Epithelial cell of proximal tubule (primary cell): ENCODE measurements at places on chromosomes 12 and 14.

DNA sequence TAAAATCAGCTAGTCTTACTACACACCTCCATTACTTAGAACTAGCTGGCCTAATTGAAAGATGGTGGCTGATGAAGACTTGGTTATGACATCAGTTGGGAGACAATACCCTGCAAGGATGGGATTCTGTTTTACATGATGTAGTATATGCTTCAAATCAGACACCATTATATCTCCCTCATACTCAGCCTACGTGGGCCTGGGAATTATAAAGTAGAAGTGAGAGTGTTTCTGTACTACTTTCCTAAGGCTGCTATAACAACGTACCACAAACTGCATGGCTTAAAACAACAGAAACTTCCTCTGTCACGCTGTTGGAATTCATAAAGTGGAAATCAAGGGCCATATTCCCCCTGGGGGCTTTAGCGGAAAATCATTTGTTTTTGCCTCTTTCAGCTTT, 190.4 kb downstream of the PAH start:
- no peak for DNase-seq

GRCh38 chr12:57139796-57140649, 7.4 kb downstream of the LRP1-AS start:
- DNase-seq, result no peak

GRCh38 chr14:97107080-97107479, 309.9 kb downstream of the VRK1 start:
- no peak for DNase-seq

GRCh38 chr14:95365401-95365800, 45.7 kb upstream of the CLMN start:
- no peak for DNase-seq

GRCh38 chr12:89919241-89919906, 210.7 kb upstream of the ATP2B1 start:
- DNase-seq, result no peak

DNA sequence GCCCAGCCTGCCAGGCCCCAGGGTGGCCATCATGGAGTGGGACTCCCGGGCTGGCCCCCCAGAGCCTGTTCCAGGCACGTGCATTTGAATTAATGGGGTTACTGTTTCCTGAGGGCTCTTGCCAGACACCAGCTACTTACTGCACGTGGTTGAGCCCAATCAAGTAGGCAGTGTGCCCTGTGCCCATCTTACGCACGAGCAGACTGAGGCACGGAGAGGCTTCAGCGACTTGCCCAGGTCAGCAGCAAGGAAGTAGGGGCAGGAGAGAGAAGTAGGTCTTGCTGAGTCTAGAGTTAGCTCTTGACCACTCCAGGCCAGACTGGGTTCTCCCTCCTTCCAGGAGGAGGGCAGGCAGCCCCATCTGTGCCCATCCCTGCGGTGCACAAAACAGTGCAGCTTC, 67.7 kb downstream of the DIO3 start:
- DNase-seq, result no peak

DNA sequence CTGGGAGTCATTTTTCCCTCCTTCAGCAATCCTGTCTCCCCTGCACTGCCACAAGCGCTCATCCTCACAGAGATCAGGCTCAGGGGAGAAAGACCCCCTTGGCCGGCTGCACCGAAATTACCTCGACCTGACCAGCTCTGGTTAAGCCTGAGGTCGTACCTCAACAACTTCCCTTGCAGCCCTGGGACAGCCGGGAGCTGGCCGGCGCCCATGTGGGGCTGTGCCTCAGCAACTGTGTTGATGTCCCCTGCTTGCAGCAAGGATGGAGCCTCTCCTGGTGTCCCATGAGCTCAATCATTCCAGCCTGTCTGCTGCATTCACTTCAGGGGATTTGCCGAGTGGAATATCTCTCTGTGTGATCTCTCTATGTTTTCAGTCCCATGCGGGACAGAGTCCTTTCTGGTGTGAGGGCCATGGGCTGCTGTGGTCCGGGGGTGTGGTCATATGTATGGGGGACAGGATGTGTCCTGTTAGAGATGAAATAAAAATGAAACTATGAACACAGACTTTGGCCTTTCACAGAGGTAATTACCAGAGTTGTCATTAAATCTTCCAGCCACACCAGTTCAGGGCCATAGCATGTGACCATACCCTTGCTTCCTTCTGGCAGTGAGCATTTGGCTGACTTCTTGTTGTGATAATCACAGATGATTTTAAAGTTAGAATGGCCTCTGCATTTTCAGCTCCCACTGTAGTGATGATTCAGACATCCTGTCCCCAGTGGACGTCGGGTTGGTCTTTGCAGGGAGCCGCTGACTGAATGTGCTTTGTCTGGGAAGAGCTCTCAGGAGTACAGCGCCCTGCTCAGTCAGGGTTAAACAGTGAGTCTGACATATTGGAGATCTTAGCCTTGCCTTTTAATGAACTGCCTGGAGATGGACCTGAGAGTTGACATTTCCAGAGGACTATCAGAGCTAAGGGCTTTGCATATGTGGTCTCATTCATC, 405.9 kb downstream of the AACS start:
- no peak for DNase-seq

DNA sequence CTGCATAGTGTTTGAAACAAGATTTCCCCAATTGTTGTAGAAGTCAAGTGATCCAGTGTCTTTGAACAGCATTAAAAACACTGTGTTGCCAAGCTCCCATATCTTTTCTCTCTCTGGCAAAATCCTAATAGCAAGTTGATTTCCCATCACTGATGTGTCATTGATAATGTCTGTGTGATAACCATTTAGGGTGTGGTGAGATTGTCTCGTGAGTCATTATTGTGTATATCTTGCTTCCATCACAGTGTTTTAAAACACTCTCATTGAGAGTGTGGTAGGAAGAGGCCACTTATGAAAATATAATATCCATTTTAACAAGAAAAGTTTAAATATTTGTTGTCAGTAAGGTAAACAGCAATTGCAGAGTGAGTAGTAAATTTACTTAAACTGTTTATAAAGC, 74.7 kb downstream of the PRORP start:
- peak; percentile 19 for DNase-seq

DNA sequence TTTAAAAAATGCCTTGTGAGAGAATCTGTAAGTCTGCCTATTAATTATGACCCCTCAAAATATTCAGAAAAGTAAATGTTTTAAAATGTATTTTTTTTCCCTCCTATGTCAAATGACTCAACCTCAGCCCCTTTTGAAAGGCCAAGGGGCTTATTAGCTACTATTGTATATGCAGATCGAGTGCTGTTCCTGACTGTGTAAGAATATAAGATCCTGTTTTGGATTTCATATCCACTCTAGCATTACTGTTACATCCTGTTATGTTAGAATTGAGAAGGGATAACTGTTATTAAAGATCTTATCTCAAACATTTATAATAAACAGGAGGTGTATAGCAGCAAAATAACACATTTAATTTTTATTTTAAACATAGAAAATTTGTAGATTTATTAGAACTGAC, 46.6 kb upstream of the TPH2 start:
- DNase-seq, result no peak

GRCh38 chr12:131692431-131692830, 18.5 kb upstream of the SFSWAP start:
- DNase-seq, result no peak

DNA sequence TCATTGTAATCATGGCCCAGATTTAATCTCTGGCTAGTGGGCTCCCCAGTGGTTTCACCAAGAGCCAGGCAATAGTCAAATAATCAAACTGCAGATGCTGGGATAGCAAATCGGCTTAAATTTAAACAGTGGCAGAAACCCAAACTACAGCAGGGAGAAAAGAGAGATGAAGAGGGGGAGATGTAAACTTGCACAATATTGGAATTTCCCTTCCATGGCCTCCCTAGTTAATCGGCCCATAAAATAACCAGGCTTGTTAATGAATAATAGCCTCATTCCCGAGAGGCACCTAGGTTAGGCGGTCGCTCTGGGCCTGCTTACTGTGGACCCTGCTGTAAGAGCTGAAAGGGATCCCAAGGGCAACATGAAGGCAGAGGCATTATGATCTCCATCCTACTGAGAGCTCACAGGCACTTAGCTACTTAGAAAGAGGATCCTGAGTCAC, 116.2 kb downstream of the NUAK1 start:
- DNase-seq, result peak; percentile 87

DNA sequence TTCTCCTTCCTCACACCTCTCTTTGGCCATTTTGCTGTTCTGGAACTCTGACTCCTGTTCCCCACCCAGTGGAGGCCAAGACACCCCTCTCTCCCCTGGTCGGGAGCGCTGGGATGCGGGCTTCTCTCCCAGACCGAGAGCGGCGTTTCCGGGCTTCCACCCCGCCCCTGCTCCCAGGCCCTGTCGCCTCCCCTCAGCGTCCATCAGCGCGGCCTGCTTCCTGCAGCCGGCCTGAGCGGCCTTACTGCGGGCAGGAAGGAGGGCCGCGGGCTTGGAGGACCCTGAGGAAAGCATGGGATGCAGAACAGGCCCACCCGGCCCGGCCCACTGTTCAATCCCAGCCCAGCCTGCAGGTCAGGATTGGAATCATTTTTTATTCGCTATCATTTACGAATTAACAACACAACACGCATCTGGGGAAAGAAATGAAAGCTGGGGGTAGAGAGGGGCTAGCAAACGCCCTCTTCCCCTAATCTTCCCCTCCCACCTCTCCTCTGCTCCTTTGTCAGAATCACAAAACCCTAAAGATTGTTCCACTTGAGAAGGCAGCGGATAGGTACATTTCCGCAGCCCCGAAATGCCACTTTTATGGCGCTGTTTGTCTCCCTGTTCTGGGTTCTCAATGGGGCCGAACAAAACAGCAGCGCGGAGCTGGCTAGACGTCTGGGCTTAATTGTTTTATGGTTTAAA, 3.8 kb upstream of the HOXC8 start:
- DNase-seq, result no peak

- no peak for DNase-seq
Measured at GRCh38 chr14:50117456-50117855, 1.1 kb upstream of the VCPKMT start.

DNA sequence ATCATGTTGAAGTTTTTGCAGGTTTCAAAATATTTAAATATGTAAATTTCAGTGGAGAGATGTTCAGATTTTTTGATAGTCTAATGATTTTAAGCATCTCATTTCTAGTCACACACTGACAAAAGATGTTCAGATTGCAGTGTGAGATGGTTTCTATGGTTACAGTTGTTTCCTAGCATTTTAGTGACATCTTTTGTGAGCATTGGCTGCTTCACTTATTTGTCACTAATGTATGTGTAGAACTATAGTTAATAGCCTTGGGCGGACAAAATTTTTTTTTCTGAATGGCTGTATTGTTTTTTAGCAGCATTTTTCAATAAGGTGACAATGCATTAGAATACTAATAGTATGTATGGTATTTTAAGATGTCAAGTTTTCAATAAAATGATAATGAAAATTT, 315.6 kb upstream of the PRKD1 start:
- DNase-seq, result no peak

- no peak for DNase-seq
Measured at GRCh38 chr12:32025906-32026305, 66.7 kb downstream of the RESF1 start.

DNA sequence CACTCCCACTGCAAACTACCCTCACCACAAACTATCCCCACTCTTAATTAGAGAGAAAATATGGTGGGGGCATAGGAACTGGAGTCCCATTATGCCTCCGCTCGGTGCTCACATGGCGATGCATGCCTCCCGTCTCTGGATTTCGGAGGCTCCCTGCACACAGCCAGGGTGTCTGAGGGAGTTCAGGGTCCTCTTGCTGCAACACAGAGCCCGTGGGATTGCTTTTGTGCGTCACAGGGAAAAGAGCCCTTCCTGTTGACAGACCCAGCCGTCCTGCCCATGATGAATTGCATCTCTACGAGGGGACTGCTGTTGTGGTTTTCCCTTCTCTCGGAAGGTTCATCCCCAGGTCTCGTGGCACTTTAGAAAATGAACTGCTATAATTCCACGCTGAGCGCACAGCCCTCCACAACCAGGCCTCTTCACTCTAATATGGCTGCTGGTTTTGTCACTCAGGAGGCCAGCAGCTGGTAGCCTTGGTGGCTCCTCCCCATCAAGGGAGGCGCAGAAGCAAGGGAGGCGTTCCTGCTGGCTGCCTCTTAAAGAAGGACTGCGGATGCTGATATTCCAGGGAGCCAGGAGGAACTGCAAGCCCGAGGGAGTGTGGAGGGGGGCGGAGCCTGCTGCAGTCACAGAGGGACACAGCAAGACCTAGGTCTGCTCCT, 158.0 kb downstream of the KCNA5 start:
- no peak for DNase-seq

GRCh38 chr12:131251336-131252101, 297.8 kb downstream of the ADGRD1 start:
- no peak for DNase-seq

GRCh38 chr14:61103541-61104339, 122.7 kb downstream of the SLC38A6 start:
- peak; percentile 78 for DNase-seq

- no peak for DNase-seq
Measured at GRCh38 chr12:105882404-105882803, 256.4 kb downstream of the NUAK1 start.

DNA sequence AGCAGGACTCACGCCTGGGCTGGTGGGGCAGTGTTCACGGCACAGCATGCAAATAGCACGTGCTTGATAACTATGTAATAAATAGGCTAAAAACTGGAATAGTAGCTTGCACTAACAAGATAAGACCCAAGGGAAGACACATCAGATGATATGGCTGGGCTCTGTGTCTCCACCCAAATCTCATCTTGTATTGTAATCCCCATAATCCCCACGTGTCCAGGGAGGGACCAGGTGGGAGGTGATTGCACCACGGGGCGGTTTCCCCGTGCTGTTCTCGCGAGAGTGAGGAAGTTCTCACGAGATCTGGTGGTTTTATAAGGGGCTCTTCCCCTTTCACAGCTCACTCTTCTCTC, 46.9 kb downstream of the RIMBP2 start:
- no peak for DNase-seq

- DNase-seq, result no peak
Measured at GRCh38 chr12:49092086-49092815, 2.4 kb downstream of the DHH start.

- no peak for DNase-seq
Measured at GRCh38 chr14:88098163-88098562, 93.2 kb downstream of the GPR65 start.

GRCh38 chr12:1174659-1175058, 183.6 kb downstream of the ERC1 start:
- DNase-seq, result no peak

- DNase-seq, result peak; percentile 42
Measured at GRCh38 chr14:25111061-25111601, 61.2 kb upstream of the STXBP6 start.

DNA sequence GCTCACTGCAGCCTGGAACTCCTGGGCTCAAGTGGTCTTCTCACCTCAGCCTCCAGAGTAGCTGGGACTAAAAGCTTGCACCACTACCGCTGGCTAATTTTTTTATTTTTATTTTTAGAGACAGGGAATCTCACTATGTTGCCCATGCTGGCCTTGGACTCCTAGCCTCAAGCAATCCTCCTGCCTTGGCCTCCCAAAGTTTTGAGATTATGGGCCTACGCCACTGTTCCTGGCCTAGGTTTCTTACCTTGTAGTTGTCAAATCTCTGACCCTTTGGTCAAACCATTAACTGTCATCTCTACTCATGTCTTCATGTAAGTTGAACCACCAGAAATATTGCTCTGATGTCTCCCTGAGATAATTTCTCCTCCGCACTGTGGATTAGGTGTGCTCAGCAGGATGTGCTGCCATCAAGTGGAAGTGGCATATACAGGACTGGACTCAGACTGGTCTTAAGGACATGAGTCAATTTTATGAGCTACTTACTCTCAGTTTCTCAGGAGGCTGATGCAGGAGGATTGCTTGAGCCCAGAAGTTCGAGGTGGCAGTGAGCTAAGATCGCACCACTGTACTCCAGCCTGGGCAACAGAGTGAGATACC, 28.5 kb downstream of the ACTR6 start:
- DNase-seq, result no peak
